ENCODE measurements at places on chromosomes 2 and 18.

DNA sequence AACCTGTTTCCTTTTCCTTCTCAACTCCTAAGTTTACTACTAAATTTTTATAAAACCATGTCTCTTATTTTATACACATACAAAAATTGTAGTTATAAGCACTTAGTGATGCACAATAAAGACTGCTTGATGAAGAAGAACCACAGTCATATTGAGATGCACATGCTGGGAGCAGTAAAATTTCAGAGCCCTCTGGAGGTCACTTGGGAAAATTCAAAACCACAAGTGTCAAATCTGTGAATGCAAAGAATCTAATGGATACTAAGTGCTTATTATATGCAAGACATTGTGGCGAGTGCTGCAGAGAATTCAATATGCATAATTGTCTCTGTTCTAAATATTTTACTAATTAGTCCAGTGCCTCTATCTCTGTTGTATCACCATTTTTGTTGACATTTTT is 180.5 kb downstream of the VWC2L start:
- no peak for DNase-seq

DNA sequence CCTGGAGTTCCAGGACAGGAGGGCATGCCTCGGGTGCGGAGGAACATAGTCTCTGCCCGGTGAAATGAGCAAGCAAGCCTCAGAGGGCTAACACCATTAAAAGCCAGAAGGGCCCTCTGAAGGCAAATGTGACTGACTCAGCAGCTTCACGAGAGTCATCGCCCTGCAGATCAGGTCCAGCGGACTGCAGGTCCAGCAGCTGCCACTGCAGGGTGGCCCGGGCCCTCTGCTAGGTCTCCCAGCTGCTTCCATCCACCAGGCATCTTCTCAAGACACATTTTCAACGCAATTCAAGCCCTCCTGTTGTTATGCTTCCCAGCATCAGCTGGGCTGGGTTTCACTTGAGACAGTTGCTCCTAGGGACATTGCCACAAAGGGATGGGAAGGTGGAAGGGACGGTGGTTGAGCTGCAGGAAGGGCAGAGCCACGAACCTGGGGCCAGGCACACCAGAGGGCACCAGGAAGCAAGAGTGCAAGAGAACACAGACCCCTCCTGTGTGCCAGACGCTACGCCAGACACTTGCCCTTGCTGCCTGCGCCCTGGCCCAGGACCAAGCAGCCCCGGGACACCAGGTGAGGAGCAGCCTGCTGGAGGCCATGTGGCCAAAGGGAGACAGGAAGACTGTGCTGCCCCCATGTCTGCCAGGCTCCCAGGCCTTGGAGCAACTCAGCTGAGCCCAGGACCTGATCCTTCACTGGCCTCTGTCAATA is 173.0 kb downstream of the HDAC4 start:
- DNase-seq = no peak

GRCh38 chr18:11953113-11953512 is 28.2 kb upstream of the IMPA2 start:
- DNase-seq = no peak

GRCh38 chr2:97718051-97718882 is 4.9 kb downstream of the ZAP70 start:
- no peak for DNase-seq

DNA sequence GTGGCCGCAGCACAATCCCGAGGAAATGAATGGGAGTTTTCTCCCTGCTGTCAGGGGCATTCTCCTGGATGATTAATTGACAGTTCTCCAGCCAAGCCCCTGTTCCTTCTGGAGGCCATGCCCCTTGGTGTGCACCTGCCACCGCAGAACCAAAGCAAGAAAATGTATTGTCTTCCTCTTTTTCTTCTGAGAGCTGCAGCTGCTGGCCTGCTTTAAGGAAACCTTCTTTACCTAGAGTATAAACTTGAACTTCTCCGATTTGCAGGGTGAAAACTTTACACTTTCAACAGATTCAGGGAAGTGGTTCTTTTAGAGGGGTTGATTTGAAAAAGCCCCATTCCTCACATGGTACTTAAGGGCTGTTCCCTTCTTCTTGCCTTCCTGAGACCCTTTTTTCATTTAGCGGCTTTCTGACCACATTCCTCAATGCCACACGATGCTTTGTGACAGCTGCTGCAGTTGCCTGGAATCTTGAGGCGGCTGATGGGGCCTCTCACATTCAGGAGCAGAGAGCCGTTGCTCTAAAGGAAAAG is 402.8 kb downstream of the TXNL1 start:
- no peak for DNase-seq

Data from HuH-7.5 (cell line).